ENCODE measurements at places on chromosomes 7 and 10. TPM values are rescaled to one million over a fixed set of nuclear protein-coding genes. Genes with fewer than 3 reads are reported as not detected.
A peak's percentile ranks its signal among the peaks of the same experiment; 100 is the strongest.

Gene IFIT2
- 15.4 TPM for polyA plus RNA-seq

Gene NPC1L1
- 0.28 TPM for polyA plus RNA-seq

GRCh38 chr7:80686576-80686975, 48.1 kb downstream of the CD36 start:
- DNase-seq: no peak

DNA sequence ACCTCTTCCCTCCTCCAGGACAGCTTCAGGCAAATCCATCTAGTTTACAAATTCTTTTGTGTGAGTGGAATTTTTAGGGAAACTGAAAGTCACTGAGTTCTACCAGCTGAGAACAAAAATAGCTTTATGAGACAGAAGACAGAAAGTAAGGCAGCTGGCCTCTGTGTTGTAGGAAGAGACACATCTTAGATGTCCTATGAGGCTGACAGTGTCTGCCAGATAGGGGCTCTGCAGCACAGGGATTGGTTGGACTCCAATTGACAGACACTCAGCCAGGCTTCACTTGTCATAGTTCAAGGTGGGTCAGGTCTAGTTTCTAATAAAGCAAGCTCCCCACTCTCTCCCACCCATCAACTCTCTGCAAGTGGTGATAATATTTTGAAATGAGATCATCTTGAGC, 574.9 kb downstream of the CCSER2 start:
- DNase-seq: no peak

- no peak for DNase-seq
Measured at GRCh38 chr7:133056370-133057238, 25.3 kb downstream of the CHCHD3 start.

- DNase-seq: no peak
Measured at GRCh38 chr10:20494474-20494873, 402.6 kb downstream of the NEBL start.

Gene RARRES2
- 221 TPM for polyA plus RNA-seq

Gene NUPR2
- polyA plus RNA-seq: 4.3 TPM

DNA sequence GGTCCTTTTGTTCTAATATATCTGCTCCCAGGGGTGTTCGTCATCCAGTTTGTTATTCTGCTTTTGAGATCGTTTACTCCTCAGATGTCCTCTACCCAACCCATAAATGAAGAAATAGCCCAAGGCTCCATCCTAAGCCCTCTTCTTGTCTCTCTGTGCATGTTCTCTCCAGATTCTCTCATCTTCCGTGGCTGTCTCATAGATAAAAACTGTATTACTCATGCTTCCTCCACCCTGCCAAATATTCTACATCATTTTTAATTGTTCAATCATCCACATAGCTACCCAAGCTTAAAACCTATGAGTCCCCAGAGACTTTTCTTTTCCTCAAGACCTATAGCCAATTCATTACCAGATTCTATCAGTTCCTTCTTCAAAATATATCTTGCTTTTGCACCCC, 44.9 kb downstream of the CAV1 start:
- DNase-seq: no peak

DNA sequence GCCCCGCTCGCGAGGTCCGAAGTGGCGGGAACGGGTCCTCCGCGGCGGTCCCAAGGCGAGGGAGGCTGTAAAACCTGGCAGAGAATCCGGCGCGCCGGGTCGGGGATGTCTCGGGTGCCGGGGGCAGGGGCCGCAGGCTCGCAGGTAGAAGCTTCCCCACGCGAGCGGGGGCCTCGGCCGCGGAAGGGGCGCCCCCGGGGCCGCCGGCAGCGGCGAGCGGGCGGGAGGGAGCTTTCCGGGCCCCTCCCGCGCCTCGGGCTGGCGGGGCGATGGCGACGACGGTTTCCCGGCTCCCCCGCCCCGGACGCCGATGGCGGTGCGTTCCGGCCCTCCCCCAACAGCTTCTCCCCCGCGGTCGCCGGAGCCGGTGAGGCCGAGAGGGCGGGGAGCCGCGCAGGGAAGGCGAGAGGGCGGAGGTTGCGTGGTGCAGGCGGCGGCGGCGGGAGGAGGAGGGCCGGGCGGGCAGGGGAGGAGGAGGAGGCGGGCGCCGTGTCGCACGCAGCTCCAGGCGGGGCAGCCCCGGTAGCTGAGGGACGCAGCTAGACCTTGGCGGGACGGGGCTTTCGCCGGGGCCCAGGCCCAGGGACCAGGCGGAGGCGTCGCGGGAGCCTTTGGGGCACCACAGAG, at the start of gene CUL1:
CUL1 (plus strand) TSS at position 507 of the 627 bp plus-strand sequence. CDS start 31,220 bp downstream, outside the sequence.
- DNase-seq: peak; percentile 76

Gene CCDC3
- polyA plus RNA-seq: 11.7 TPM

- DNase-seq: no peak
Measured at GRCh38 chr7:99121496-99122021, 22.3 kb downstream of the SMURF1 start.

Gene CYP2C18
- 0.46 TPM for polyA plus RNA-seq

GRCh38 chr10:98997596-98997995, 238.1 kb downstream of the HPSE2 start:
- peak; percentile 55 for DNase-seq

Gene ELFN1
- polyA plus RNA-seq: 2.6 TPM

GRCh38 chr10:4633186-4633585, 192.8 kb upstream of the AKR1E2 start:
- no peak for DNase-seq

- no peak for DNase-seq
Measured at GRCh38 chr10:119189811-119190282, 11.2 kb upstream of the PRDX3 start.

DNA sequence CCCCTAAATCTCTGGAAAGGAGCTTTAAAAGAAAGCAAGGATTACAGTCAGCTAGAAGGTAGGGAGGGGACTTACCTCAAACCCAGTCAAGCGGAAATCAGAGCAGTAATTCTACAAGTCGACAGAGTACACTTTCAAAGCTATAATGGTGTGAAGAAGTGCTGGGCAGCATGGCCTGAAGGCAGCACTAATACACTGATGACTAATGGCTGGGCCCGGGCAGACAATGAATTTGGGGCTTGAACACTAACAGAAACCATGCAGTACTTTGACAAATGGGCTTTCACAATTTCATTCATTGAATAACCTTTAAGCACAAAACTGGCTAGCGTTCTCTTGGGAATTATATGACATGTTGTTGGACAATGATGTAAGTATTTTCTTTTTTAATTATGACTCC, 4.7 kb downstream of the GLI3 start:
- no peak for DNase-seq

Gene ZCWPW1
- 10.4 TPM for polyA plus RNA-seq

- no peak for DNase-seq
Measured at GRCh38 chr10:58239561-58240169, 28.0 kb downstream of the IPMK start.

DNA sequence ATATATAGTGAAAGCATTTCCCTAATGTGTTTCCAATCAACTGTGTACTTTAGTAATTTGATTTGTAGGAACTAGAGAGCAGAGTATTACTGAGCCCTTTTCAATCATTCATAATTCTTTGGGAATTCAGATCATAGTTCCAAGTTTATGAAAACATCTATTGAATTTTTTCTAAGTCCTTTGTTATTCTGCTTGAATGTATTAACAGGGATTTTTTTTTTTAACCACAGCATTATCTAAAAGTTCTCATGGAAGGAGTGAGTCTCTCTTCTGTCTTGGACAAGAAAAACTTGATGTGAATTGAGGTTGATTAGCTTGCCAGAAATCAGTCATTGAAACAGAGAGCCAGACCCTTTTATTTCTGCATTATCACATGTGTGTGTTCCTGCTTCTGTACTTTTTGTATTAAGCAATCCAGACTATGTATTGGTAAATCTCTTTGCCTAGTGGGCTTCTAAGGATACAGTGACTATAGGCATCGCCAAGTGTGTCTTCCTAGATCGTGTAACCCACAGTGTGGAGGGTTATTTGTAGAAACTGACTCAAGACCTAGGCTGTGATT, 59.9 kb downstream of the BMPER start:
- peak; percentile 15 for DNase-seq

DNA sequence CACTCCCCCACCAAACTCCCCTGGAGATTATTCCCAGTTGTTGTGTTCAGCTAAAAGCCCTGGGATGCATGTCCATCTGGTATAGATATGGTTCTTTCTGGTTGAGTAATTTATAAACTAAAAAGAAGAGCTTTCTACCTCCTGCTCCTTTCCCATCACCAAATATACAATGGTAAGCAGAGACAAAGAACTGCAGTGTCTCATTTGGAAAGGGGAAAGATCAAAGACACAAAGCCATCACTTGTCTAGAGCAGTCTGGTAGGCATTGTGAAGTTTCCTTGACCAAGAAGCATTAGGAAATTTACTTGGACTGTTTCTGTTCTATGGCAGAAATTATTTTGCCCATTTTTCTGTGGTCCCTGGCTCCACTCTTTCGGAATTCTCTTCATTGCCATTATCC, 24.9 kb upstream of the PANK1 start:
- DNase-seq: no peak

DNA sequence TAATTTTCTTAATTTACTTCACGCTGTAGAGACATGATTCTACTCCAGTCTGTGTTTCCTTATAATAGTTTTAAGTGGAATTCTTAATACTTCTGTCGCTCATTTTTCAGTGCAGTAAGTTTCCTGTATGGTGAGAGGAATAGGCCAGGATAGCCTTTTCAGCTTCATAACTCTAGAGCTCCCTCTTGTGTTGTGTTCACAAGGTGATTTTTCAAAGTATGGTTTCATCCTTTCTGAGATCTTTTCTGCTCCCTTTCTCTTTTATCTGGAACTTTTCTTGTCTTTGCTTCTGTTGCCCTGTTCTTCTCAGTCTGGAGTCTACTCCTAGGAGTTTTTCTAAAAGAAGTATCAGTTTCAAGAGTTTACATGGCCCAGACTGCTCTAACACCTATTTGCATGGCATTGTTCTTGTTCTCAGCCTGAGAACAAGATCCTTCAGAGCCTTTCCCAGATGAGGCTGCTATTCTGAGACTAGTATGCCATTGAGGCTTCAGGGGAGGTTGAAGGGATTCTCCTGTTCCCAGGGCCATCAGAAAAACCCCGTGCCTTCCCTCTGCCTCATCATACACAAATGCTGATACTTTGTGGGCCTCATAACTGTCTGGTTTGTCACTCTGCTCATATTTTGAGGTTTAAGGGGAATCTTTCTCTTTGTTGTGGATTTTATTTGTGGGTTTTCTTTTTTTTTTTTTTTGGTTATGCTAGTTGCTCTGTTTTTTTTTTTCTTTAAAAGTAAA, 21.8 kb downstream of the NET1 start:
- DNase-seq: no peak

GRCh38 chr7:80729591-80730320, 91.3 kb downstream of the CD36 start:
- peak; percentile 69 for DNase-seq

Gene VOPP1
- polyA plus RNA-seq: 36.8 TPM

DNA sequence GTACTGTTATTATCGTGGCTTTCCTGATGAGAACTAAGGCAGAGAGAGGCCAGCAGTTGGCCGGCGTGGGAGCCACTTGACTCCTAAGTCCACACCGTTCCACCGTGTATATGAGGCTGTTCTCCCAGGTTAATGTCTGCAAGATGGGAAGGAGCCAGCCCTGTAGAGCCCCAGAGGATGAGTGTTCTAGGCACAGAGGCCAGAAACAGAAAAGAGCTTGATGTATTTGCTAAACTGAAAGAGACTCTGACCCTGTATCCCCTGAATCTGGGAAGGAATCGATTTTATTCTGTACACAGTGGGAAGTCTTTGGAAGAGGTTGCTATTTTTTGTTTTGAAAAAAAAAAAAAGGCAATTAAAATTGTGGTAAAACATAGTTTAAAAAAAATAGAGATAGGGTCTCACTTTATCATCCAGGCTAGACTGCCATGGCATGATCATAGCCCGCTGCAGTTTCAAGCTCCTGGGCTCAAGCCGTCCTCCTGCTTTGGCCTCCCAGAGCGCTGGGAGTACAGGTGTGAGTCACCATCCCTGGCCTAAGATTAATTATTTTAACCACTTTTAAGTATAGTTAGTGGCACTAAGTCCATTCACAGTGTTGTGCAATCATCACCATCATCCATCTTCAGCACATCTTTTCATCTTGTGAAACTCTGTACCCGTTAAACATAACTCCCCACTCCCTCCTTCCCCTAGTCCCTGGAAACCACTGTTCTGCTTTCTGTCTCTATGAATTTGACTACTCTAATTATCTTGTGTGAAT, 348.8 kb downstream of the SDK1 start:
- no peak for DNase-seq

Gene UCMA
- 0.41 TPM for polyA plus RNA-seq
